GM13977 (cell line): ENCODE measurements at places on chromosomes 5 and 9.
A peak's percentile ranks its signal among the peaks of the same experiment; 100 is the strongest.

DNA sequence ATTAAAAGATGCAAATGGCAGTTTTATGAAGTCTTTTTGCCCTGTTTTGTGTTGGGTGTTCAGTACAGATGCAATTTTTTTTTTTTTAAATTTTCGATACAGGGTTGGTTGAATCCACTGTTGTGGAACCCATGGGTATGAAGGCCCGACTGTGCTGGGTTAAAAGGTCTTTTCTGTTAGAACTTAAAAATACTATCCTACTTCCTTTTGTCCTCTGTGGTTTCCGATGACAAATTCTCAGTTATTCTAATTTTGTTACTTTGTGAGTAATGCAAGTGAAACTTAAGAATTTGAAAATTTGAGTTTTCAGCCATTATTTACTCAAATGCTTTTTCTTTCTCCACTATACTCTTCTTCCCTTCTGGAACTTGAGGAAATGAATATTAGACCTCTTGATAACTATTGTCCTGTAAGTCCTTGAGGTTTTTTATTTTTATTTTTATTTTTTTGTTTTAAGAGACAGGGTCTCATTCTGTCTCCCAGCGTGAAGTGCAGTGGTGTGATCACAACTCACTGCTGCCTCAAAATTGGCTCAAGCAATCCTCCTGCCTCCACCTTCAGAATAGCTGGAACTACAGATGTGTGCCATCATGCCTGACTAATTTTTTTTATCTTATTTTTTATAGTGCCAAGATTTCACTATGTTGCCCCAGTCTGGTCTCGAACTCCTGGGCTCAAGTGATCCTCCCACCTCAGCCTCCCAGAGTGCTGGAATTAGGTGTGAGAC lies 67.5 kb downstream of the ZCCHC7 start:
- peak; percentile 57 for DNase-seq

DNA sequence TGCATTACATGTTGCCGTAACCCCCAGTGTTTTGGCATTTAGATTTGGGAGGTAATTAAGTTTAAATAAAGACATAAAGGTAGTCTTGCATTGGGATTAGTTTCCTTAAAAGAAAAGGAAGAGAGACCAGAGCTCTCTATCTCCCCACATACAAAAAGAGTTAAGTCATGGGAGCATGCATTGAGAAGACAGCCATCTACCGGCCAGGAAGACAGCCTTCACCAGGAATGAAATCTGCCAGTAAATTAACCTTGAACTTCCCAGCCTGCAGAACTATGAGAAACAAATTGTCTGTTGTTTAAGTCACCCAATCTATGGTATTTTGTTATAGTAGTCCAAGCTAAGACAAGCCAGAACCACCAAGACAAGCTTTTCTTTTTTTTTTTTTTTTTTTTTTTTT lies 567.0 kb upstream of the CDH18 start:
- DNase-seq: no peak

DNA sequence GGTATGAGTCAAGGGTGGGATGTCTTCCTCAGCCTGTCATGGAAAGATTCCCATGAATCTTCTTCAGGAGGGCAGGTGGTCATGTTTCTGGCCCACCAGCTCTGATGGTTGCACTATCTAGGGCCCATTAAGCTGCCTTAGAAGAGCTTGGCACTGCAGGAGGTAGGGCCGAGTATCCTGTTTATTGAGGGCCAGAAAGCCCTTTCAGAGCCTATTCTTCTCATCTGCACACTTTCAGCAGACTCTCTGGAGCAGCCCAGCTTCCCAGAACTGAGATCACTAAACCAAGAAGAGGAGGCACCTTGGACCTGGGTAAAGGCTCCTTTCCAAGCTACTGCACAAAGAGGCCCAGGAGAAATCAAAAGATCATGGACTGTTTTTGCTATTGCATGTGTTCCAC lies 146.5 kb downstream of the MTX3 start:
- no peak for DNase-seq

DNA sequence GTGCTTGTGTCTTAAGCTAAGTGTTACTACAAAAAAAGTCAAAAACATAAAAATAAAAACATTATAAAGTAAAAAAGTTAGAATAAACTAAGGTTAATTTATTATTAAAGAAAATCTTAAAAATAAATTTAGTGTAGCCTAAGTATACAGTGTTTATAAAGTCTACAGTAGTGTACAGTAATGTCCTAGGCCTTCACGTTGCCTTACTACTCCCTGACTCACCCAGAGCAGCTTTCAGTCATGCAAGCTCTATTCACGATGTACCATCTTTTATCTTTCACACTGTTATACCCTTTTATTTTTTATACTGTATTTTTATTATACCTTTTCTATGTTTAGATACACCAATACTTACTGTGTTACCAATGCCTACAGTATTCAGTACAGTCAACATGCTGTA lies 288.1 kb downstream of the HCN1 start:
- DNase-seq: no peak

- no peak for DNase-seq
These were observed at the start of gene PCDHA3 for GRCh38 chr5:140800816-140801493. Gene PCDHA3, plus strand, starts transcription at chr5:140801057.
